Thyroid gland (tissue), 4 donors: ENCODE measurements at places on chromosomes 1 and 21. TPM values are rescaled to one million over a fixed set of nuclear protein-coding genes. Genes with fewer than 3 reads are reported as not detected.

DNA sequence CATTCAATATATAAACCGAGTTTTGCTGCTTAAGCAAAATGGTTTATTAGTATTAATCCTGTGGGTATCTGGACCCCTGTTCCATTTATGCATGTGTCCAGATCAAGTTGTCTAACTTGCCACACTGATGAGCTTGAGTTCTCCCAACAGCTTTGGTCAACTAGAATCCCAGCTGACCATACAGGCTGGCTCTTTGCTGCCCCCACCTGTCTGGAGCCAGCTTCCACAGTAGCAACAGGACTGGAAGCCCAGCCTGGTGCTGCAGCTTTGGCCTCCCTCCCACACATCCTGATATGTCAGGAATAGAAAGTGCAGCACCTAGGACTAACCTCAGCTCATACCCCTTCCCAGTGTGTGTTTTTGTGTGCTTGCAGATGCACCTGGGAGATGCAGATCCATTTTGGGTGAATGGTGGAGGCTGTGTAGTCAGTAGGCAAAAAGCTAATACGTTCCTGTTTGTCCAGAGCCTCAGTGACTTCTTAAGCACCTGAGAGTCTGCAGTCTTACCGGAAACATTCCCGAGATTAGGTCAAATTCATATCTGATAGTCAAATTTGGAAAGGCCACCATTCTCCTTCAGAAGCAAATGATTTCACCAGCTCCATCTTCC is 40.9 kb upstream of the BEND5 start:
- no peaks in the 10 kb centered on the region for H3K27me3 ChIP-seq
- H3K27ac ChIP-seq: no peak overlapping the region
- peak; percentile 65 for DNase-seq
- no peaks in the 10 kb centered on the region for H3K36me3 ChIP-seq
- no peaks in the 10 kb centered on the region for H3K4me1 ChIP-seq
- H3K4me3 ChIP-seq: no peak overlapping the region

- peaks cover 28% of the 10 kb centered on the region for H3K4me1 ChIP-seq
- H3K36me3 ChIP-seq: peaks cover 4% of the 10 kb centered on the region
- H3K27me3 ChIP-seq: no peaks in the 10 kb centered on the region
- no peak overlapping the region for H3K4me3 ChIP-seq
Measured at GRCh38 chr1:1302006-1302430, 5.7 kb downstream of the ACAP3 start.

DNA sequence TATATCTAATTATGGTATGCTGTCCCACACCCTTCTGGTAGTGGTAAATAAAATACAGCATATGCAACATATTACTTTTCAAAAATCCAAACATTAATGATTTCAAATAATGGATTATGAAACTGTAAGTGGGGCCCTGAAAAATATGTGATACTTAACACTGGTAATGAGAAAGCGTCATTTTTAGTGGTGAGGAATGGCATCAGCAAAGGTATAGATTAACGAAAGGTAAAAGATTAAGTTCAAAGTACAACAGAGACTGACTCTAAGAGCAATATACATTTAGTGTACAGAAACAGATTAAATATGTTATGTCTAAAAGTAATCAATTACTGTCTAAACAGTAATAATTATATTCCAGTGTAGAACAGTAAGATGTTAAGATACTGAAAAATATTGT is 194.1 kb downstream of the COL24A1 start:
- DNase-seq: no peak
- no peaks in the 10 kb centered on the region for H3K4me1 ChIP-seq
- no peak overlapping the region for H3K4me3 ChIP-seq
- no peaks in the 10 kb centered on the region for H3K27me3 ChIP-seq
- no peaks in the 10 kb centered on the region for H3K36me3 ChIP-seq

ABCG1 gene
- 17.8 TPM for total RNA-seq
